BJ (cell line): ENCODE measurements at places on chromosomes 6 and 20.

GRCh38 chr20:39019805-39020325 lies 57.7 kb downstream of the DHX35 start:
- DNase-seq: no peak

DNA sequence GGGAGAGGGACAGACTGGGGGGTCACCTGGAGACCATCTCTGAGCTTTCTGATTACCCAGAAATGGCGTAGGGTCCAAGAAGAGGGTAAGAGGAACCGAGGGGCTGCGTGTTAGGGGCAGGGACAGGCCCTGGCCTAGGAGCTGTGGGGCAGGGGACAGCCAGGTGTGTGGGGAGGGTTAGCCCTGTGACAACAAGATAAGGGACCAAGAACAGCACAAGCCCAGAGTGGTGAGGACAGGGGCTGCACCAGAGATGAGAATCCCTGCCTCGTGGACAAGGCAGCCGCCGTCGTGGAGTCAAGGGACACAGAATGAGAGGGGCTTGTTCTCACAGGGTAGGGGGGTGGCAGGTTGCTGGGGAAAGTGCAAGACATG lies 449 bp upstream of the AVP start:
- no peak for DNase-seq

DNA sequence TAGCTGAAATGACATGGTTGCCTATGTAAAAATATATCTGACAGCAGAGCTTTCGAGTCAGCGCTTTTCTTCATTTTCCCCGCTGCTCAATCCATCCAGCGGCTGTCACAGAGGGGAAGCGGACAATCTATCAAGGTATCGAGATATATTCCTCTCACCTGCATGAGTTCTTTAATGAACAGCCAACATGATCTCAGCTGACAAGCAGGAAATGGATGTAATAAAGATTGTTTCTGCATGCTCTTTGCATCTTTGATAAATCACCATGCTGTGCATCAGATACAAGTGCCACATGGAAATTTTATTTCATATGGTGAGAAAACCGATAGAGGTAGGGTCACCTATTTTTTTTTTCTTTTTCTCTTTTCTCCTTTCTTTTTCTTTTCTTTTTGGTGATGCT lies 602.3 kb upstream of the MMS22L start:
- DNase-seq: no peak

GRCh38 chr6:128899341-128900050 lies 16.6 kb downstream of the LAMA2 start:
- DNase-seq: no peak
